ENCODE measurements at places on chromosomes 1 and 21. TPM values are rescaled to one million over a fixed set of nuclear protein-coding genes. Genes with fewer than 3 reads are reported as not detected.

DNA sequence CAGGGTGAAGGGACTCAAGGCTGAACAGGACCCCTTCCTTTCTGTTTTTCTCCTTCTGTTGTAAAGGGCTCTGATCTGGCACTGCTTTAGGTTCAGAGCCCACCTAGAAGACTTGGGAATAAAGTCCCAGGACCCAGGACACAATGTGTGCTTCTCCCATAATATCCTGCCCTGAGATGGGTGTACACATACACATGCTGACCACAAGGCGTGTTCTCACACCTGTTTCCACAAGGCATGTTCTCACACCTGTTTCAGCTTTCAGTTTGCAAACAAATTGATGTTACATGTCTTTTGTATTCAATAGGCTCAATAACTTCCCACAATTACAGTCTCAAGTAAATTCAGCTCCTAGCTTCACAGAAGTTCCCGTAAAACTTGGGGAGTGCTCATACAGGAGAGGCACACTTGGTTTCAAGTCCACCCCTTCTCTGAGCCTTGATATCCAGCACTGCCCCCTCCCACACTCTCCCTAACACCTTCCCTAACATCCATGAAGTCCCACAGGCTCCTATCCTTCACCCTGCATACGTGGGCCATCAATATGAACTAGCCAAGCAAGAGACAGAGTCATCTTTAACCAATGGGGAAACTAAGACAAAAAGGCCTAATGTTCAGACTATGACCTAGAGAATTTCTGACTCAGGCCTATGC lies 41.7 kb downstream of the ERI3 start:
- no peak for DNase-seq

DNA sequence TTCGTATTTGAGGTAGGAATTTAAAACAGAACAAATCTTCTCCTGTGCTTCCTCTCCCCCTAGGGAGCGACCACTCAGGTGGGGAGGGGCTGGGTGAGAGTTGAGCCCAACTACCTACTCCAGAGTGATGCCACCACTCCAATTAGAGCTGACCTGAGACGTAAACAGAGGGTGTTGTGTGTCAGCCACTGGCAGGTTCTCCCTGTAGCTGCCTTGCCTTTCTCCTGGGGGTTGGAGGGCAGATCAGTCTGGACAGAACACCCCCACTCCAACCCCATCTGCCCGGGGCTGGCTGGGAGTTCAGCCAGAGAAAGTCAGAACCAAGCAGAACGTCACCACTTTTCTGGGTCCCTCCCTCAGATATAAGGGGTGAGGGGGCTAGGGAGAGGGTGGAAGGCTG lies 2.0 kb downstream of the HPDL start:
- no peak for DNase-seq

DNA sequence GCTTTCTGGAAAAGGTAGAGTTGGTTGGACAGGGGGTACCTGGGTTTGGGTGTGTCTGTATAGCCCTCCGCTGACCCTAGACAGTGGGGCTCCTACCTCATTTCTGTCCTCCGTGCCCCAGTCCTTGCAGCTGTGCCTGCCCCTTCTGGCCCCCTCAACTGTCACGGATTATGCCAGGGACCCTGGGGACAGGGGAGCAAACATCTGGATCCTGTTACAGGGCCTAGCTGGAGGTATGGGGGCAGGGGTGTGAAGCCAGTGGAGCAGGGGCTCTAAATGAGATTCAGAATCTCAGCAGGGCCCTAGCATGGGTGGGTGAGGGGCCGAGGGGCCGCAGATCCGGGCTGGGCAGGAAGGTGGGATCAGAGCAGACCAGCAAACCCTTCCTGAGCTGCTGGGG lies 81.0 kb downstream of the TAS1R2 start:
- no peak for DNase-seq

DNA sequence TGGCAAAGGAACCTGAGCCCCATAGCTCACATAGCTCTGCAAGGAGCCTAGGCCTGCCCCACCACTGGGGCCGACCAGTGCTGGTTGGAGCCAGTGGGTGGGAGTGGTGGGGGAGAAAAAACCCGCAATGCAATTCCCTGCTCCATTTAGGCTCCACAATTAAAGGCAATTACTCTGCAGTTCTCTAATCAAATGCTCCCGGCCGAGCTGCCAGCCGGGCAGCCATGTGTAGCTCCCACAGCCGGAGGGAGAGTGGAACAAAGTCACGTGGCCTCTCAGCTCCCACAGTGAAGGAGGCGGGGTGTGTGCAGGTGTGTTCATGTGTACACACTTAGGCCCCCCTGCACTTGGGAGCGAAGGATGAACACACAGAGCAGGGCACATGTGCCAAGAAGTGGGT lies 81.6 kb downstream of the KIRREL1 start:
- DNase-seq: no peak

GRCh38 chr1:98672189-98672588 lies 10.7 kb downstream of the SNX7 start:
- DNase-seq: no peak

GRCh38 chr1:26225033-26225831 lies 8.8 kb upstream of the CEP85 start:
- no peak for DNase-seq

- DNase-seq: no peak
Observed at GRCh38 chr21:26935977-26936376, 30.9 kb downstream of the ADAMTS5 start.

GRCh38 chr1:97570691-97571090 lies 350.1 kb downstream of the DPYD start:
- no peak for DNase-seq

DNA sequence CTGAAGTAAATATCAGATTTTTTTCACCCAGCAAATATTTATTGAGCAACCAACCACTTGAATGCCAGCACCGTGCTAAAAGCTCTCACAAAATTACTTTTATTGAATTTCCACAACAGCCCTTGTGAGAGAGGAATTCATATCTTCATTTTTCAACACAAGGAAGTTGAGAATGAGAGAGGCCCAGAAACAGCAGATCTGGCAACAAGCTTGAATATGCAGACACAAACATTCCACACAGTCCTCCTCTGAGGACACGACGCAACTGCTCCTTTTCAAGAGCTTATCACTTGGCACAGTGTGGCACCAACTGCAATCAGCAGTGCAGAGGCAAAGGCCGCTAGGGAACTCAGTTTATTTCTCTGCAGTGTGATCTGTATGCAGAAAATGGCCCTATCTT lies 32.2 kb upstream of the IFNAR2 start:
- DNase-seq: no peak

- DNase-seq: no peak
Observed at GRCh38 chr21:44793592-44794374, 7.8 kb downstream of the UBE2G2 start.

DNA sequence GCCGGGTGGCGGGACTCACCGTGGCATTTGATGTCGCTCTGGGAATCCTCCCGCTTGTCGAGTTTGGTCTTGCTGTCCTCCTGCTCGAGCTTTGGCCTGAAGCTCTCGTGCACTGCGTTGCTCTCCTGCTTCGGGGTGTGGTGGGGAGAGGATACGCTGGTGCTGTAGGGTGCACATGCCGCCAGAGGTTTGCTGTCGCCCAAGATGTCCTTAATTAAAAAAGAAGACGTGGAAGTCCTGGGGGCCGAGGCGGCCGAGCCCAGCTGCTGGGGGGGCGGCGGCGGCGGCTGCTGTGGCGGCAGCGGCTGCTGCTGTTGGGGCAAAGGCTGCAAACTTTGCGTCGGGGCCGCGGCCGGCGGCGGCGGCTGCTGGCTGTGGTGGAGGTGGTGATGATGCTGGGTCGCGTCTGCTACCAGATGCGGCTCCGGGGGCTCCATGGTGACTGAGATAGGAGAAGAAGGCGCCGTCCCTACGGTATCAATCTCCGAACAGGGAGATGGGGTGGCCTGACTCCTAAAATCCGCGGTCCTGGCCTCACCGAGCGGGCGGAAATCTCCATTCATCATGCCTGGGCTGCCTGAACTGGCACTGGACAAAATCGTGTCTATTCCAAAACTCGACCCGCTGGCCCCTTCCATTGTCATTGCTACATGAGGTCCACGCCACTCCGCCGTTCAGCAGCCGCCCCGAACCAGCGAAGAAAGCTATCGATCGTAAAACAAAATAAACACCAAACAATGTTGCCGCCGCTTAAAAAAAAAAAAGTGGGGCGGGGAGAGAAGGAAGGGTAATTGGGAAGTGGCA lies at the start of gene BARHL2:
TSS of gene BARHL2 (minus strand) at position 751 of the 804 bp plus-strand sequence. CDS start at position 644, 107 bp downstream.
- DNase-seq: no peak

- no peak for DNase-seq
Observed at GRCh38 chr21:45529785-45530422, 12.3 kb downstream of the SLC19A1 start.

GRCh38 chr1:15808955-15809354 lies 1.5 kb upstream of the UQCRHL start:
- no peak for DNase-seq

LPGAT1 gene
- polyA plus RNA-seq: 8.3 TPM

MEX3A gene
- polyA plus RNA-seq: 1.3 TPM

TNFRSF9 gene
- polyA plus RNA-seq: not detected

INKA2 gene
- 2.1 TPM for polyA plus RNA-seq

ZSWIM5 gene
- 0.02 TPM for polyA plus RNA-seq

LDLRAD1 gene
- polyA plus RNA-seq: not detected

AADACL3 gene
- not detected for polyA plus RNA-seq
